ENCODE measurements at places on chromosomes 1 and 21.

DNA sequence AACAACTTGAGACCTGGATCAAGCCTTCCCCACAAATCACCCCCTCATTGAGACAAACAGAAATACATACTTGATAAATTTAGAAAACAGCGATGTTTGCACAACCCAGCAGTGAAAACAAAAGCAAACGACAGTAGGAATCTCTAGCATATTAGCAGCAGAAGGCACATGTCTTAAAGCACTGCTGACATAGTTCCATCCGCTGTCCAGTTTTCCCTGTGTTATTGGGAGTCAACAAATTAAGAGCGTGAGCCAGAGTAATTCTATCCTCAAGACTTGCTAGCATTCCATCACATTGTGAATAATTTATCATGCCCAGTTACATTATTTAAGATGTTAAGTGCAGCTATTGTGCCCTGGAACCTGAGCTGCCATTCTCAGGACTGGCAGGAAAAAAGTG is 55.3 kb downstream of the IGSF5 start:
- DNase-seq = no peak

DNA sequence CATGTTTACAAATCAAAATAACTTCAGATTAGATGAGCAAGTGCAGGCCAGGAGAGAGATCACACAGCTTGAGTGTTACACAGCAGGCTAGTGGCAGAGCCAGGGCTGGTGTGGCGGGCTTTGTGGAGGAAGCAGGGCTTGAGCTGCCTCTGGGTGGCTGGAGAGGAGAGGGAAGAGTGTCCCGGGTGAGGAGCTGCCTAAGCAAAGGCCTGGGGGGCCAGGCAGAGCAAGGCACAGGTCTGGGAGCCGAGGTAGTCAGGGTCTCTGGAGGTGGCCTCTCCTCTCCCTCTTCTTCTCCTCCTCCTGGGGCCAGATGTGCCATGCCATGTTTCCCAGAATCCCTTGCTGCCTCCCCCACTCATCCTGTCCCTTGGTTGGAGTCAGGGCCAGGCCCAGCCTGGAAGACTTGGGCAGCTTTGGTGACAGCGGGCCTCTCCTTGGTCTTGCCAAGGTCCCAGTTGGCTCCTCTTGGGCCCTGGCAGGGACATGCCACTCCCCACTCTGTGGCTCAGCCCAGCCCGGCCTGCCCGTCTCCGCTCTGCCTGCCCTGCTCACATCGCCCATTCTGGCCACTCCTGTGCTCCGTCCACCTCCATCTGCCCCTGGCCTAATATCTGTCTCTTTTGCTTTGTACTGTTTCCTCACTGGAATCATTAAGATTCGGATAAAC is 70.3 kb downstream of the PTPRU start:
- no peak for DNase-seq

DNA sequence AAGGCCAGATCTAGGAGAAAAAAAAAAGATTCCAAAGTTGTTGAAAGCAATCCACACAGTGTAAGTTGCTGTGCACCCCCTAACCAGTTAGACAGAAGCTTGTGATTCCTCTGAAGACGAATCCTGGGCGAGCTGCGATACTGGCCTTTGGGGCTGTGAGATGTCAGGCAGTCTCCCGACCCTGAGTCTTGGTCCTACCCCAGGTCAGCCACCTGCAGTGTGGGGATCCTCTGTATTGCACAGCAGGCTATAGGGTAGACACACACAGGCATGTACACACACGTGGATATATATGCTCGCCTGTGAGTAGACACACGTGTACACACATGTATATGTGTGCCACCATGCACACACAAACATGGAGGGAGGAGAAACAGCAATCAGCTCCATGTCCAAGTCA is 12.9 kb downstream of the ACTRT2 start:
- DNase-seq = no peak

- DNase-seq = no peak
Observed at GRCh38 chr1:81929106-81929505, 128.4 kb downstream of the ADGRL2 start.

- no peak for DNase-seq
Observed at GRCh38 chr1:107436552-107437241, 295.9 kb downstream of the NTNG1 start.

DNA sequence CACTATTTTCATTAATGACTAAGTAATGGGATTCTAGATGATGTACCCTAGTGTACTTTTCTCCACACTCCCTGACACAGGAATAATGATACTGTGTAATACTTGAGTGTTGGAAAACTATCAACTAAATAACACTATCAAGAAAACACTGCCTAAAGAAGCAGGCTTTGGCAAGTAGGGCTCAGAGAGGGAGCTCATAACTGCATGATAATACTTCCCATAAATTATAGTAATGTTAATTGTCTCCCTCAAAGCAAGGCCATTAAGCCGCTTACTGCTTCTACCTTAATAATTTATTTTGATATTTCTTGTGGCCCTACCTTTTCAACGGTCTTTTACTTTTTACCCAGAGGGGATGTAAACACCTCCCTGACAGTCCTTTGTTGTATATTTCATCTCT is 69.0 kb downstream of the SAMSN1 start:
- no peak for DNase-seq

DNA sequence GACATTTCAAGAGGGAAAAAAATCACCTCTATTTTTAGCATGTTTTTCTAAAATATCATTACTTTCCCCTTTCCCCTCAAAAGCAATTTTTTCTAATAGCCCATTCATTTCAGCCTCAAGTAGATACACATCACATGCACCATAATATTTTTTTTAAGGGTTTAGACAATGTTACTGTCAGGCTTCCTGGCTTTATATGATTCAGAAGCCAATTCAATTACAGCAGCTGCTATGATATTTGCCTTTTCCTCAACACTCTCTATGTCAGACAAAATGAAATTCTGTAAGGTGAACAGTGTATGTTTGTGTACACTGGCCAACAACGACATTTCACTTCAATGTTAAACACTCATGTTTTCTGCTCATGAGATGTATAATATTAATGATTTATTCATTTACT is 46.5 kb downstream of the OMA1 start:
- no peak for DNase-seq

- peak; percentile 77 for DNase-seq
Observed at GRCh38 chr1:171841050-171841910, at the start of gene DNM3. Gene DNM3 (plus strand): TSS chr1:171841498. CDS start chr1:171841657, 159 bp downstream.

- no peak for DNase-seq
Observed at GRCh38 chr1:203556047-203556851, 62.3 kb downstream of the OPTC start.

GRCh38 chr1:111604931-111605330 is 14.7 kb upstream of the RAP1A start:
- no peak for DNase-seq

GRCh38 chr1:176466514-176466913 is 3.5 kb downstream of the PAPPA2 start:
- no peak for DNase-seq

DNA sequence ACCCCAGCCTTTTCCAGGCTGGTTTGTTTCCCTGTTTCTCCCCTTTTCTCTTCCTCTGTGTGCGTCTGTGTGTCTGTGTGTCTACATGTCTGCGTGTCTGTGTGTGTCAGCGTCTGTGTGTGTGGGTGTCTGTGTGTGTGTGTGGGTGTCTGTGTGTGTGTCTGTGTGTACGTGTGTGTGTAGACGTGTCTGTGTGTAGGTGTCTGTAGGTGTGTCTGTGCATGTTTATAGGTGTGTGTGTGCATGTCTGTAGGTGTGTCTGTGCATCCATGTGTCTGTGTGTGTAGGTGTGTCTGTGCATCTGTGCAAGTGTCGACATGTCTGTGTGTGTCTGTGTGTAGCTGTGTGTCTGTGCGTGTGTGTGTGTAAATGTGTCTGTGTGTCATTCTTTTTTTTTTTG is 3.3 kb downstream of the TTLL10 start:
- no peak for DNase-seq

- DNase-seq = no peak
Observed at GRCh38 chr1:230077011-230077410, 10.0 kb downstream of the GALNT2 start.

DNA sequence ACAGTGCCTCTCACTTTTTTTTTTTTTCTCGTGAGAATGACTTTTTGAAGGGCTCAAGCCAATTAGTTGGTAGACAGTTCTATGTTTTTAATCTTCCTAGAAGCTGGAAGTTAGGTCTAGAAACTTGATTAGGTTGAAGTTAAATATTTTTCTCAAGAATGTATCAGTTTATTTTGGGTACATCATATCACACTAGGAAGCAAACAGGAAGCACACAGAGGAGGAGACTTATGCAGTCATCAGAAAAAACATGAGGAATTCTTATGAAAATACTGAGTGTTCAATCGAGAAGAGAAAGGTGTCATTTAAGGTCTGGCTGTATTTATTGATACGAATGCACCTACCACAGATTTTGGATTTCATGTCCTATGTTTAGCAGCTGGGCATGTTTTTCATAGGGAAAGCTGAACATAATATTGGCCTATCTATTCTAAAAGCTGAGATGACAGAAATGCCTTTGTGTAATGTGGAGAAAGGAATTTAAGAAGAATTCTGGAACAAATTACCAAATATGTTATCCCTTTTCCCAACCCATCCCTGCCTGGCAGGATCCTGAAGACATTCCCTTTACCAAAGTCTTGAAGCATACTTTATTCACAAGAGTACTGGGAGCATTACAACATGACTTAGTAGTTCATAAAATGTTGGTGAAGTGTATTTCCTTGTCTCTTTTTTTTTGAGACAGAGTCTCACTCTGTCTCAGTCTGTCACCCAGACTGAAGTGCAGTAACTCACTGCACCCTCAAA is 17.5 kb upstream of the ZFP69B start:
- DNase-seq = no peak

DNA sequence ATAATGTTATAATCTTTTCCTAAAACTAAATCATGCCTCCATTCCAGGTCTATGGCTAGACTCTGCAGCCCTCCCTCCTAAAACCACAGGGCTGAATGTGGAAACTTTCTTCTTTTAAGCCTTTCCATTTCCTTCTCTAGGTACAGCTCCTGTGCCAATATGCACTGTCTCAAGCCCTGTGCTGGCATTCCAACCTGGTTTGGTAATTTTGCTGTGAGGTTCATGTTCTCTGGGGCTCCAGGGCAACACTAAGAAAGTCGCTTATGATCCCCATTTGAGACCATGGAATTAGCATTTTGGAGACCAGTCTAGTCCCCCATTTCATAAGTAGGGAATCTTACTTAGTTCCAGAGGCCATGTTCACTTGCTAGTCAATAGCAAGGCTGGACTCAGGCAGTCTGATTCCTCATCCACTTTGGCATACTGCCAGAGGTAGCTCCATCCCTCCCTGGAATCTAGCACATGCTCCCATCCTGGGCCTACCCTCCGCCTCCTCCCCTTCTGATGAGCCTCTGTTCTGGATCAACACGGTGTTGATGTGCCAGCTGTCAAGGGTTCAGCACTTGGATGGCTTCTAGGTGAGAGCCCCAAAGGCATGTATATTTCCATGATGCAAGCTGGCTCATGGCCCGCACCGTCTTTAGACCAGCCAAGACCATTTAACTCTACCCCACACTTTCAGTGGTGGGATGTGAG is 36.5 kb downstream of the ZMYND12 start:
- no peak for DNase-seq

- DNase-seq = peak; percentile 57
Observed at GRCh38 chr1:1318131-1318652, 6.3 kb downstream of the INTS11 start.

DNA sequence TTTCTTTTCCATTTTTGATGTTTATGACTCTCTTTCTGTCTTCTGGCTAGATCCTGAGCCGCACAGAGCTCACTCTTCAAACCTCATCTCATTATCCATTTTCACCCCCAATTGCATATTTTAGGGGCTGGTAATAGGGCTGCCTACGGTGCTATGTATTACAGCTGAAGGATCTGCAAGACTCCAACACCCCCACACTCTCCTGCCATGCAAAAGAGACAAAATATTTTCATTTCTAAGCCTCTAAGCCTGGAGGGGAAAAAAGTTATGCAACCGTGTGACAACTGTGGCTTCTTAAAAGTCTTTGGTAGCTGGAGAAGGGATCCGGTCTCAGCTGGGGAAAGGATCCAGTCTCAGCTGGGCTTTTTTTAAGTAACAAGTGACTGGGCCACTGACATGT is 311.6 kb downstream of the NPHP4 start:
- no peak for DNase-seq

- peak; percentile 44 for DNase-seq
Observed at GRCh38 chr21:43269440-43269839, 100.6 kb downstream of the CRYAA start.

GRCh38 chr1:3902571-3903091 is 2.6 kb upstream of the C1orf174 start:
- no peak for DNase-seq

DNA sequence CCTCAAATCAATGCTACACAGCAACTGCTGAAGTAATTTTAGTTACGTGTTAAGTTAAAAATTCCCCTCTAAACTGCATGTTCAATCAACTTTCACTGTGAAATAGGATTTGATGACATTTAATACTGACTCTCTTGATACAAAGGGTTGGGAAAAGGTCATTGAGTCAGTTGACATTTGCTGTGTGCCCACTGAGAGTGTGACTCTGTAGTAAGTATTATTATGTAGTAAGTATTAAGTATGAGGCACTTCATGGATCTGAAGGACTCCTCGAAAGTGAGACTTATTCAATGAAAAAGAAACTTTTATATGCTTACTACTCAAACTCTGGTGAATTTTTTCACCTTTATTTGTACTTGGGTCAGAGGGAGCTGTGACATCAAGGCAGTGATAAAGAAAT is 83.1 kb upstream of the S1PR1 start:
- no peak for DNase-seq

GRCh38 chr1:98203466-98203865 is 282.6 kb upstream of the DPYD start:
- DNase-seq = no peak

DNA sequence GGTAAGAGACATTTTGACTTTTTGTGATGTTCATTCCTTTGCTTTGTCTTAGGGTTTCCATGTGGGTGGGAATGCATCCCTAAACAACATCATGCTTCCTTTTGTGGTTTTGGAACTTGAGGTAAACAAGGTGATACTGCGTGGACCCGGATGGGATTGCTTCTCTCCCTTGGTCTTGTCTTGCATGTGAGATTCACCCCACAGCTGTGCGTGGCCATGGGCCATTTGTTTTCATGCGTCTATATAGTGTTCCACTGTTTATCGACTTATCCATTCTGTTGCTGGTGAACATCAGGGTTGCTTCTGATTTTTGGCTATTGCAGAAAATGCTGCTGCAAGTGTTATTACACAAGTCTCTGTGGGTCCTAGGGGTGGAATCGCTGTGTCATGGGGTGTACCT is 21.1 kb downstream of the CRYAA start:
- DNase-seq = no peak

DNA sequence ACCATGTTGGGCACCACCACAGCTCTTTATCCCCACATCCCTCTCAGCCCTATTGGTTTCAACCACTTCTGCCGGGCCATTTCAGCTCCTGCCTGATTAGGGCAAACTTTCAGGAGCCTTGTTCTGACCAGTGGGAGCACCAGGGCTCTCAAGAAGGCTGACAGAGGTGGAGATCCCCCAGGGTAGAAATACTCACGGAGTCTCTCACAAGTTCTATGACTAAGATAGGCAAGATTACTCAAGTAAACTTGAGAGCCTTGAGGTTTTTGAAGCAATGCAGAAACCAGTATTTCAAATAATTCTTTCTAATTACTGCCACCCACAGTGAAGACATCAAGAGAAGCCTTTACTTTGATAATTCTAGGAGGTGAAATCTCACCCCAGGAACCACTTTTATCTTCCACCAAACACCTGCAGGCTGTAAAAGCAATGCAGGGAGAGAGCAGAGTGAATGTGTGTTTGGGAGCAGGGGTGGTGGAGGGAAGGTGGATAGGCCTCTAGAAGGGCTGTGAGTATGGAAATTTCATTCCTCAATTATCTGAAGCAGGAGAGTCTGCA is 6.6 kb upstream of the PTCH2 start:
- DNase-seq = no peak

Data from hematopoietic multipotent progenitor cell treated with erythropoietin and hydrocortisone succinate and interleukin-3 and kit ligand, for 8 days (in vitro differentiated cells).